ENCODE measurements at places on chromosomes 16 and 17. TPM values are rescaled to one million over a fixed set of nuclear protein-coding genes. Genes with fewer than 3 reads are reported as not detected.

- no peak for DNase-seq
Measured at GRCh38 chr17:37567538-37567937, 41.7 kb downstream of the SYNRG start.

GRCh38 chr17:68697850-68698361 lies 96.7 kb upstream of the FAM20A start:
- DNase-seq = no peak

DNA sequence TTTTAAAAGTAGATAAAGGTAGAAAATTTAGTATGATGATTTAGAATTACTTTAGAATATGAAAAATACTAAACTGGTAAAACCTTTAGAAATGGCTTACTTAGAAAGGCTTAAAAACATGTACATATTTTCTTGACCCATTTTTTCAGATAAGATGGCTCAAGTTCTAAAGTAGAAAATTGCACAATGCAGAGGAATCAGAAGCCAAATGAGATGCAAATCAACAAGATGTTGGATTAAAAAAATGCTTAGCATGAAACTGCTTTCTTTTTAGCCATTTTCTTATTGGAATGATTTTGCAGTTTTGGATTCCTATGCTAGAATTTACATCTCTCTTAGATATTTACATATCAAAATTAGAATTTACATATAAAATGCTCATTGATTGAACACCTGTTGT lies 1.5 kb upstream of the KRTAP3-1 start:
- DNase-seq = no peak

CIAO3 gene
- total RNA-seq = 21.0 TPM

BAIAP3 gene
- total RNA-seq = 1.3 TPM

GRCh38 chr17:6666557-6666956 lies 15.0 kb downstream of the C17orf100 start:
- peak; percentile 57 for DNase-seq
